ENCODE measurements at places on chromosomes 3 and 15. TPM values are rescaled to one million over a fixed set of nuclear protein-coding genes. Genes with fewer than 3 reads are reported as not detected.

GRCh38 chr3:58333206-58334012 lies 717 bp downstream of the PXK start:
- no peaks in the 10 kb centered on the region for H3K36me3 ChIP-seq
- H3K4me1 ChIP-seq = peaks cover 51% of the 10 kb centered on the region
- no peak for DNase-seq
- no peaks in the 10 kb centered on the region for H3K27me3 ChIP-seq
- peak overlapping the region; percentile 87 for H3K27ac ChIP-seq

DNA sequence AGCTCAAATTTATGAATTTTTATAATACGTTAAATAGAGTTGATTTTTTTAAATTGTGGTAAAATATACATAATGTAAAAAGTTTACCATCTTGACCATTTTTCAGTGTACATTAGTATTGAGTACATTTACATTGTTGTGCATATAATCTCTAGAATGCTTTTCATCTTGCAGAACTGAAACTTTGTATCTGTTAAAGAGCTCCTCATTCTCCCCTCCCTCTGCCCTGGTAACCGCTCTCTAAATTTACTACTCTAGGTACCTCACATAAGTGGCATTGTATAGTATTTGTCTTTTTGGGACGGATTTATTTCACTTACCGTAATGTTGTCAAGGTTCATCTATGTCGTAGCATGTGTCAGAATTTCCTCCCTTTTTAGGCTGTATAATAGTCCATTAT lies 13.6 kb downstream of the TBC1D23 start:
- no peak overlapping the region for H3K4me3 ChIP-seq
- no peaks in the 10 kb centered on the region for H3K27me3 ChIP-seq
- DNase-seq = no peak

DNA sequence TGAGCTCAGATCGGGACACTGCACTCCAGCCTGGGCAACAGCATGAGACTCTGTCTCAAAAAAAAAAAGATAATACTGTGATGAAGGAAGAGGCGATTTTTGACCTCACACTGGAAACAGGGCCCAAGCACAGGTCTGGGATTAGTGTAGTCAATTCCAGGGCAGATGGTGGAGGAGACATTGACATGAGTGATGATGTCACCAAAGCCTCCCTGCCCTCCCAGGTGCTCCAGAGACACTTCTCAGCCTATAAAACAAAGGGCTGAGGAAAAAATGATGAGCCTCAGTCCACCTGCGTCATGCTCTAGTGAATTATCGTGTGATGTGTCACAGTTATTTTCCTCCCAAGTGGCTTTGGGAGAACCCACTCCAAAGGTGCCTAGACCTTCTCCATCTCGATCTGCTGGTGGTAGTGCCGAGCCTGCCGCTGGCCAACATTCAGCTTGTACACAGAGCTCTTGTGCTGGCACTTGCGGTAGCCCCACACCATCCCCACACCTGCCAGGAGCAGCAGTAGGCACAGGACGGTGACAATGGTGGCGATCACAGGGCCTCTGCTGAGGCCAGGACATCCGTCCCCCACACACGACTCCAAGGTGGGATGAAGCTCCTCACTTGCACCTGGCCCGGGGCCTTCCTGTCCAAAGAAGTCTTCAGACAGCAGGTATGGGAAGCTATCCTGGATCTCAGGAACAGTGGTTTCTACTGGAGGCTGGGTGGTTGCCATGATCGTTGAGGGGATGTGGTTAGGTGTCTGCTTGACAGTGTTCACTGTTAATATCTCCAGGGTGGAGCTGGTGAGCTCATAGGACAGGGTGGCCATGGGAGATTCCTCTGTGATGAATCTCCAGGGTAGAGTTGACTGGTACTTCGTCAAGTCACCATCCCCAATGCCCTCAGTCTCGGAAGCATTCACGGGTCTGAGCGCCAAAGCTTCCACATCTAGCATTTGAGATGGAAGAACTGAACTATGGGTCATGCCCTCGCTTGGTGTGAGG lies 38.8 kb downstream of the CRTAP start:
- no peak overlapping the region for H3K4me3 ChIP-seq
- peaks cover 9% of the 10 kb centered on the region for H3K4me1 ChIP-seq
- H3K27ac ChIP-seq = no peak overlapping the region
- no peaks in the 10 kb centered on the region for H3K36me3 ChIP-seq
- no peaks in the 10 kb centered on the region for H3K27me3 ChIP-seq

DNA sequence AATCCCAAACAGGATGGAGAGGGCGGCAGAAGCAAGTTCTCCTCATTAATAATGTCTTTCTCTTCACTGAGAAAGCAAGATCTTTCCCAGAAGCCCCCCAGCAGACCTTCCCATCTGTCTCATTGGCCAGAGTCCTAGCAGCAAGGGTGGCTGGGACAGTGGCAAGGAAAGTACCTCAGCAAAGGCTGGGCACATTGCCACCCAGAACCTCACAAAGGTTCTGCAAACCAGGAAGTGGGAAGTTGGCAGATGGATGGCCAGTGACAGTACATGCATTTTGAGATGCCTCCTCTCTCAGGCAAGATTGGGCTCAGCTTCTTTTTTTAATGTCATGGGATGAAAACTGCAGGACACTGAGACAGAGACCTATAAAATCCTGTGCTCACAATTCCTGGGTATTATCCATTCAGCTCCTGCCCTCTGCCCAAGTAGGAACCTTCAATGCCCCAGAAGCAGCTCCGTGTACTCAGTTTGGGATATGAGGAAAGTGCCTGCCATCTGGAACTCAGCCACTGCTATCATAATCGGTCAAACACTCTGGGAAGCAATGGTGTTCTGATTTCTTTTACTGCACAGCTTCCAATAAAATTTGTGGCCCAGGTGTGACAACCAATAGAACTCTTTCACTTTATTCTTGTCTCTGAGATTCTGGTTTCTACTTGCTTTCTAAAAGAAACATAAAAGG lies 25.5 kb downstream of the DPH3 start:
- H3K36me3 ChIP-seq = no peaks in the 10 kb centered on the region
- DNase-seq = no peak
- H3K4me3 ChIP-seq = no peak overlapping the region
- H3K27ac ChIP-seq = peak overlapping the region; percentile 54
- H3K27me3 ChIP-seq = no peaks in the 10 kb centered on the region

DNA sequence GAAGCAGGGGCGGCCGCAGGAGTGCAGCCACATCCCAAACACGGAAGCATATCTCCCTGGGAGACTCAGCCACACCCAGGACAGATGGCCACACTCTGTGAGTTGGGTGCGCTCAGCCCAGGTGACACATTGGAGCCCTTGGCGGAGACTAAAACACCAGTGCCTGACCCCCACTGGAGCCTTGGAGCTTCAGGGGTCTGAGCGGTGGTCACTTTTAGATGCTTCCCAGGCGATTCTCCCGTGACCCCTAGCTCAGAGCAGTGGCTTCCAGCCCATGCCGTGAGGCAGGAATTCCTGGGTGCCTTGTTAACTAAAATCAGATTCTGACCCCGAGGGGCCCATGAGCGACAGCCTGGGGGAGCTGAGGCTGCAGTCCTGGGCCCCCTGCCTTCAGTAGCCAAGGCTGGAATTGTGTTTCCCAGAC lies 54.5 kb downstream of the PLXNA1 start:
- H3K27me3 ChIP-seq = no peaks in the 10 kb centered on the region
- H3K4me3 ChIP-seq = no peak overlapping the region
- peaks cover 20% of the 10 kb centered on the region for H3K4me1 ChIP-seq
- H3K27ac ChIP-seq = peak overlapping the region; percentile 28
- no peak for DNase-seq

SERINC4 gene
- total RNA-seq = not detected

WDR93 gene
- not detected for total RNA-seq

CPN2 gene
- not detected for total RNA-seq
